MV-4-11 (cell line): ENCODE measurements at places on chromosomes 1 and 21.
A peak's percentile ranks its signal among the peaks of the same experiment; 100 is the strongest.

DNA sequence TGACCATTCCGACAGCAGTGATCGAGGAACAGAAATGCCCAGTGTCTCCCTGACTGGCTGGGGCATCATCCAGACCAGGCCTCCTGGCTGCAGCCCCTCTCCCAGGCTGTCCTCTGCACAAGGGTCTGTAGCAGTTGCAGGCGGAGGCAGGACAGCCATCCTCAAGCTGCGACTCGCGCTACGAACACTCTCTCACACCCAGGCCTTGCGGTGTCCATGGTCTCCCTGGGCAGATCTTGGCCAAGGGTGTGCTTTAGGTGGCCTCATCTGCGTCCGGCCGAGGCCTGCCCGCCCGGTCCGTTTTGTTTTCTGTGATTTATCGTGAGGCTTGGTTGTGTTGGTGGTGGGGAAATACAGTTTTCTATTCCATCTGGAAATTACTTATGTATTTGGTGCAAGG lies 15.7 kb downstream of the FTCD start:
- no peak for DNase-seq

DNA sequence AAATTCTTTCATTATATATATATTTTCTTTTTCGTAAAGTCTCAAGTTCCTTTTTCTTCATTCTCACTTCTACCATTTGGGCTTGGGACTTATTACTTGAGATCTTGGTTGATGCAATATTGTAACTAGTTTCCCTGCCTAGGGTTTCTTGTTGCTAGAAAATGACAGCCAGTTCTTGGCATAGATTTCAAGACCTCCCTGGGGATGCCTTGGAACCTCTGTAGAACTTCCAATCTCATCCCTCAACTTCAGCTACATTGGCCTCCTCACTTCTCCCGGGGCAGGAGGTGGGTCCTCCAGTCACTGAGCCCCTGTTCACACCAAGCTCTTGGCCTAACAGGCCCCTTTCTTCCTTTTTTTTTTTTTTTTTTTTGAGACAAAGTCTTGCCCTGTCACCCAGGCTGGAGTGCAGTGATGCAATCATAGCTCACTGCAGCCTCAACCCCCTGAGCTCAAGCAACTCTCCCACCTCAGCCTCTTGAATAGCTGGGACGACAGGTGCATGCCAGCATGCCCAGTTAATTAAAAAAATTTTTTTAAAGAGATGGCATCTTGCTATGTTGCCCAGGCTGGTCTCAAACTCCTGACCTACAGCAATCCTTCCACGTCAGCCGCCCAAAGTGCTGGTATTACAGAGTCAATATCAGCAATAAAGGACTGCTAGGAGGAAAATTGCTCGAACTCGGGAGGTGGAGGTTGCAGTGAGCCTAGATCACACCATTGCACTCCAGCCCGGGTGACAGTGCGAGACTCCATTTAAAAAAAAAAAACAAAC lies 33.1 kb downstream of the MAP3K7CL start:
- peak; percentile 91 for DNase-seq

DNA sequence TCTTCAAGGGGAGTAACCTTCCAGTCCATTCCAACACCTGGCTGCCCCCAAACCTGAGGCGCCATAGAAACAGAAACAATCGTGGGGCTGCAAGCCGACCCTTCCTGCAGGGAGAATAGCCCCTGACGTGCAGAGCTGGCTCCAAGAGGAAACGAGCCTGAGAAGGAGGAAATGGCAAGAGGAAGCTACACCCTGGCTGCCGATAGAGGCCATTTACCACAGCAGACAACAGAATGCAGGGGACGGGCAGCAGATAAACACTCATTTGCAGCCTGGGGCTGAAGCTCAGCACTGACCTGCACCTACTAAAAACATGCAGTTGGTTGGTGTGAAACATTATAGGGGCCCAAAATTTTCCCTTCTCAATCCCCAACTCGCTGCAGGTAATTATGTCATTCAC lies 8.7 kb upstream of the TDRD10 start:
- DNase-seq, result peak; percentile 77

DNA sequence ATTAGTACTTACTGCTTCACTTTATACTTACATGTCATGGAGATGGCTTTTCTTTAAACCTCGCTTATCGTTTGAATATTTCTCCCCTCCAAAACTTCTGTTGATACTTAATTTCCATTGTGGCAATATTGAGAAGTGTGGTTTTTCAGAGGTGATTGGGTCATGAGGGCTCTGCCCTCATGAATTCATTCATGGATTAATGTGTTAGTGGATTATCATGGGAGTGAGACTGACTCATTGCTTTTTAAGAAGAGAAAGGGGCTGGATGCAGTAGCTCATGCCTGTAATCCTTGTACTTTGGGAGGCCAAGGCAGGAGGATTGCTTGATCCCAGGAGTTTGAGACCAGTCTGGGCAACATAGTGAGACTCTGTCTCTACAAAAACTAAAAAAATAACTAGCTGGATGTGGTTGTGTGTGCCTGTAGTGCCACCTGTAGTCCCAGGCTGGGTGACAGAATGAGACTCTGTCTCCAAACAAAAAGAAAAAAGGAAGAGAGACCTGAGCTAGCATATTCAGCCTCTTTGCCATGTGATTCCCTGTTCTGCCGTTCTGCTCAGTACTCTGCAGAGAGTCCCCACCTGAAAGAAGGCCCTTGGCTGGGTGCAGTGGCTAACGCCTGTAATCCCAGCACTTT lies 30.2 kb downstream of the RABGAP1L start:
- no peak for DNase-seq

DNA sequence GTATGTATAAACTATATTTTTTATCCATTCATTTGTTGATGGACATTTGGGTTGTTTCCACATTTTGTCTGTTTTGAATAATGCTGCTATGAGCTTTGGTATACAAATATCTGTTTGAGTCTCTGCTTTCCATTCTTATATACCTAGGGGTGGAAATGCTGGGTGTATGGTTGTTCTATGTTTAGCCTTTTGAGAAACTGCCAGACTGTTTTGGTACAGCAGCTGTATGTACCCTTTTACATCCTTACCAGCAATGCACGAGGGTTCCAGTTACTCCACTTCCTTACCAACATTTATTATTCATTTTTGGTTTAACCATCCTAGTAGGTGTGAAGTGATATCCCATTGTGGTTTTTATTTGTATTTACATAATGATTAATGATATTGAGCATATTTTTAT lies 13.9 kb downstream of the RASAL2 start:
- no peak for DNase-seq

- peak; percentile 54 for DNase-seq
Observed at GRCh38 chr1:39509360-39510009, 18.0 kb downstream of the BMP8A start.

GRCh38 chr1:24555591-24556413 lies at the start of gene NCMAP:
TSS of gene NCMAP (plus strand) at chr1:24556087. CDS start at chr1:24595431, 39,344 bp downstream.
- DNase-seq, result no peak

GRCh38 chr1:15062479-15063099 lies 91.0 kb upstream of the TMEM51 start:
- no peak for DNase-seq

GRCh38 chr1:85343612-85344255 lies 67.3 kb upstream of the BCL10 start:
- no peak for DNase-seq

DNA sequence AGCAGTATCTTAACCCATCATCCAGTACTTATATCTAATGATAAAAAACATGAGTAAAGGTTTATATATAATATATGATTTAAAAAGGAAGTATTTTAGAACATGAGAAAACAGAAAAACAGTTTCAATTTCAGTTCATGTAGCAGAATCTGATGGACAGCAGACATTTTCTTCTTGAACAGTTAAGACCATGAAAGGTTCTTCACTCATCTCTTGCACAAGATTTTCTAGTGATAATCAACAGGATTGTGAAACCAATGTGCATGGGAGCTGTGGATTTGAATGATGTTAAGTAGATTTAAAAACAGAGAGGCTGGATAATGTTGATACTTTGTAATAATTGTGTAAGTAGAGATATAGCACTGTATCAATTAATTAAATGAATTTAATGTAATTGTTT lies 1297.6 kb downstream of the BRINP3 start:
- no peak for DNase-seq

GRCh38 chr1:38779491-38779890 lies 80.1 kb downstream of the RRAGC start:
- no peak for DNase-seq
